ENCODE measurements at places on chromosomes 5 and 9.

DNA sequence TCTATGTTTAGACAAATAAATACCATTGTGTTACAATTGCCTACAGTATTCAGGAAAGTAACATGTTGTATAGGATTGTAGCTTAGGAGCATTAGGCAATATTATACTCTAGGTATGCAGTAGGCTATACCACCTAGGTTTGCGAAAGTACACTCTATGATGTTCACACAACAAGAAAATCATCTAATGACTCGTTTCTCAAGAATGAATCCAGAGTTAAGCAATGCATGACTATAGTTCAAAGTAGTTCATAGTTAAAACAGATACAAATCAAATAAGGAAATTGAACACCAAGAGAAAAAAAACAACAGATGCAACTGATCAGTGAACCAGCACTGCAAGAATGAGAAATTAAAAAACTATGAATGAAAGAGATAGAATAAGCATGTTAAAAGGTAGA, 27.6 kb upstream of the ABLIM3 start:
- DNase-seq: no peak

- no peak for DNase-seq
Observed at GRCh38 chr5:142098275-142098674, 10.3 kb upstream of the NDFIP1 start.

DNA sequence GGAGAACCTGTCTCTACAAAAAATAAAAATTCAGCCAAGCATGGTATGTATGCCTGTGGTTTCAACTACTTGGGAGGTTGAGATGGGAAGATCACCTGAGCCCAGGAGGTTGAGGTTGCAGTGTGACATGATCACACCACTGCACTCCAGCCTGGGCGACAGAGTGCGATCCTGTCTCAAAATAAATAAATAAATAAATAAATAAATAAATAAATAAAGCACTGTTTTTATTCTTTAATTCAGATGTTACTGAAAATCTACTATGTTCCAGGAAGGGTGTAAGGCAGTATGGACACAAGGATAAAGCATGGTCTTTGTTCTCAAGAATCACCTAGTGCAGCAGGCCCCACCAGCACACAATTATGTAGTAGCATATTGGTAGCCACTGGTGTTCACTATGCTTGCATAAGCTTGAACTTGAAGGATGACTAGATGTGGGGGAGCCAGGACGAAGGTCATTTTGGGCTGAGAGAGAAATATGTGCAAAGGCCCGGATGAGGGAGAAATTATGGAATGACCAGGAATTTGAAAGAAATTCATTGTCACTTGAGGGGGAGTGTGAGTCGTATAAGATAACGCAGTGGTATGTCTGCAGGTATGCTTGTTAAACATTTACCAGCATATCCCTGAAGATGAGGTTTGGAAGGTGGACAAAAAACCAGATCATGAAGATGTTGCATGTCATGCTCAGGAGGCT, 70.2 kb upstream of the CD180 start:
- no peak for DNase-seq

DNA sequence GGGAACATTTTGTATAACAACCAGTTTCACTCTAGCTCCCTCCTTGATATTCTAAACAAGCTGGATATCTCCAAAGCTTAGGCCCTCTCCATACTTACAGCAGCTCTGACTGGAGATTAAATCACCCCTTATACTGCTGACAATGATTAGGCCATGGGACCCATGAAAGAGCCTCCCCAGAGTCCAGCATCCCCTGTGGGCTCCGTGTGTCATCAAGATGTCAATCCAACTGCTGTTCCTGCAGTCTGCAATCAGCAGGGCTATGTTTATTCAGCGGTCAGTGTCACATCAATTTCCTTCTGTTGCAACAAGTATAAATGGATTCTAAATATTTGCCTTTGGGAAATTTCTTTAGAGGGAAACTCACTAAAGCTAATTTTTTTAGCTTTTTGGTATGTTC, 26.6 kb downstream of the PCDHAC2 start:
- DNase-seq: no peak

GRCh38 chr5:77957081-77957480, 180.9 kb upstream of the TBCA start:
- no peak for DNase-seq

- no peak for DNase-seq
Observed at GRCh38 chr9:87731321-87731720, 5.4 kb downstream of the CTSL start.

GRCh38 chr5:157109744-157110143, 900 bp upstream of the HAVCR2 start:
- no peak for DNase-seq

DNA sequence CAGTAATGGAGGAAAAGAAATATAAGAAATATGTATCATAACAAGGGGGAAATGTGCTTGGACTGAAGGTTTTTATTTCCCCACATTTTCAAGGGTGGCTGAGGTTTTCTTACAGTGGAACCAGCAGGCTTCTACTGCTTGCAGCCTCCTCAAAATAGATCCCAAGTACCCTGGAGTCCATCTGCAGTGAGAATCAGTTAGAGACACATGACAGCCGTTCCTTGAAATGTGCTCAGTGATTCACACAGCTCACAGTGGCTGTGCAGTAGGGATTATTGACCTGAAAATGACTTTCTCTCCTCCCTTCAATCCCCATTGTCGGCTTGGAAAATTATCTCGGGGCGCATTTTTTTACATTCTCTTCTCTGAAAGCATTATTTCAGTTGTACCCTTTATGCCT, 832.0 kb downstream of the TLR4 start:
- no peak for DNase-seq

GRCh38 chr5:74865256-74865803, 857 bp downstream of the FAM169A start:
- no peak for DNase-seq

DNA sequence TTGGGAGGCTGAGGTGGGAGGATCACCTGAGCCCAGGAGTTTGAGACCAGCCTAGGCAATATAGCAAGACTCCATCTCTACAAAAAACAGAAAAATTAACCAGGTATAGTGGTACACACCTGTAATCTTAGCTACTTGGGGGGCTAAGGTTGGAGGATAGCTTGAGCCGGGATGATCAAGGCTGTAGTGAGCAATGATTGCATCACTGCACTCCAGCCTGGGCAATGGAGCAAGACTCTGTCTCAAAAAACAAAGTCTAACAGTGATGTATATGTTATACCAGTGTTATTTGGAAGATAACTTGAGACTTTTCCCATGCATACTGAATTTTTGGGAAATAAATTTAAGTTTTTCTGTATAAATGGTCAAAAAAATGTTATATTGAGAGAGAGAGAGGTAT, 146.3 kb downstream of the ZCCHC7 start:
- no peak for DNase-seq

GRCh38 chr9:133538851-133539833, 4.6 kb downstream of the ADAMTSL2 start:
- DNase-seq: no peak

GRCh38 chr5:123514615-123515355, 2.8 kb downstream of the CSNK1G3 start:
- DNase-seq: no peak

DNA sequence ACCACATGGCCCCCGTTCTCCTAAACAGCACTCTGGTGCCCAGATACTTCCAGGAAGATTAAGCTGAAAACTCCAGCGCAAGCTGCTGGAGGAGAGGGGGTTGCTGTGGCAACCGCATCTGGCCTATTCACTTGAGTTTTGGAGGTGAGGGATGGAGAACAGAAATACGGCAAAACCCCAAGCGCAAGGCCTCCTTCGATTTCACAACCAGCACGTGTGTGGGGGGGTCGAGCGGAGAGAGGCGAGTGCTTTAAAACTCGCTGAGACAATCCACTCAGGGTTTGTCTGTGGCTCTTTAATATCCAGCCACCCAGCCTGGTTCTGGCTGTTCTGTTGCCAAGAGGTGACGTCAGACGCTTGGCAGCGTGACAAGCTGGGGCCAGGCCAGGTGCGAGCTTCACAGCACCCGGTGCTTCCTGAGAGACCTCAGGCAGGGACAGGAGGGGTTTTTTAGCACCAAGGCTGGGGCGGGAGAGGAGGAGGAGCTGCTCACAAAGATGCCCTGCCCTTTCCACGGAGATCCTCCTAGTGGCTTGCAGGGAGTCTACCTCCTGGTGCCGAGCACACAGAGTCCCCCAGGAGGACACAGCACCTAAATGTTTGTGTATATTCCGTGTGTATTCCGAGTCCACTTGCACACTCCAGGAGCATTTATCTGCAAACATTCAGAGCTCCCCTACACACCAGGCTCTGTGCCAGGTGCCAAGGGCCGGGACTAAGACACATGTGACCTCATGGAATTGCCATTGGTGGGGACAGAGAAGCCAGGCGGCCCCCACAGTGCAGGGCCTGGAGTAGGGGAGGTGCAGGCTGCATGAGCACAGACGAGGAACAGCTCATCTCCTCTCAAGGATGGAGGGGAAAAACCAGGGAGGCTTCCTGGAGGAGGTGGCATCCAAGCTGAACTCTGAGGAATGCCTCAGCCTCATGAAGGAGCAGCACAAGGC, 194.6 kb downstream of the OLFM1 start:
- no peak for DNase-seq

GRCh38 chr9:14766299-14766698, 43.8 kb upstream of the CER1 start:
- DNase-seq: no peak

- DNase-seq: no peak
Observed at GRCh38 chr9:116055536-116055935, 98.1 kb upstream of the PAPPA start.

DNA sequence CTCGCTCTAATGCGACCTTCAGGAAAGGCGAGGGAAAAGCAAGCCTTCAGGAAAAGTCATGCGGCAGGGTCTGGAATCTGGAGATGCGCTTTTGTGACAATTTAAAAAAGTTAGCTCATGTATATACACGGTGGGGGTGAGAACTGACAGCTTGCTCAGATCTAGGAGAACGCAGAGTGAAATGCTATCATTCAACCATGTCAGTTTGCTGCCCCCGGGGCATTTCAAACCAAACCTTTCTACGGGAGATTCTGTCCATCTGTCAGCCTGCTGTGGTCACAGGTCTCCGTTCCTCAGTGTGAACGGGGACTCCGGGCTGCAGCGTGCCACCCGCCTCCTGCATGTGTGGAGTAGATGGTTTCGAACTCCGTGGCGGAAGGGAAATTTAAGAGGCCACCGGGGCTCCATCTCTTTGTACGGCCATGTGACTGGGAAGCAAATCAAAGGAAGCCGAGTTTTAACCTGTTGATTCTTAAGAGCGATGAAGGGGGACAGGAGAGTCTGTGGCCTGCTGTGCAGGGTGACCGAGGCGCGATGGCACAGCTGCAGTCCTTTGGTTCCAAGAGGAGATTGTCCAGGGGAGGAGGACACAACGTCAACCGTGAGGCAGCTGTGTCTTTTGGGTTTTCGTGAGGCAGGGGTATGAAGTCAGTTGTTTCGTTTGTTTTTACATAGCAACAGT, 45.9 kb downstream of the OTULIN start:
- no peak for DNase-seq

- no peak for DNase-seq
Observed at GRCh38 chr5:178515776-178516503, 74.3 kb downstream of the COL23A1 start.

DNA sequence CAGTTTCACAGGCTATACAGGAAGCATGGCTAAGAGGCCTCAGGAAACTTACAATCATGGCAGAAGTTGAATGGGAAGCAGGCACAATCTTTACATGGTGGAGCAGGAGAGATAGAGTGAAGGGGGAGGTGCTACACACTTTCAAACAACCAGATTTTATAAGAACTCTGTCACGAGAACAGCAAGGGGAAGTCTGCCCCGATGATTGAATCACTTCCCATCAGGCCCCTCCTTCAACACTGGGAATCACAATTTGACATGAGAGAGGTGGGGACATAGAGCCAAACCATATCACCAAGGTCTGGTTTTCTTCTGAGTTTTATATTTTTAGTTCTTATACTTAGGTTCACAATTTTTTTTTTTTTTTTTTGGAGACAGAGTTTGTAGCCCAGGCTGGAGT, 16.1 kb downstream of the ZCCHC9 start:
- DNase-seq: no peak

DNA sequence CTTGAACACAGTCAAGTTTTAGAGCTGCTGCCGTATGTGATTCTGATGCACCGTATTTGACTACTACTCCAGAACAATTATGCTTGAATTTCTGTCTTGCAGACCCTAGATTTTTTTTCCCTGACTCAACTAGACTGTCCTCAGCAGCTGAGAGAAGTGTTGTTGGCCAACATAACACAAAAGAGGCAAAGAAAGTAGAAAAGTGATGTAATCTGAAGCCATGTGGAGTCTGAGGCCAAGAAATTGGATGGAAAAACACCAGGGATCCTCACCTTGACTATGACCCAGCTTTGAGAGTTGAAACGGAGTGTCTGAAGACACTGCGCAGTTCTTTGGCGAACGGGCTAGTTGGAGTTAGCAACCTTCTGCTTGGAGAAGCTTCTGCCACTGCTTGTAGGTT, 36.3 kb upstream of the FGF1 start:
- DNase-seq: no peak

GRCh38 chr5:16489322-16489791, 23.8 kb upstream of the ZNF622 start:
- no peak for DNase-seq

DNA sequence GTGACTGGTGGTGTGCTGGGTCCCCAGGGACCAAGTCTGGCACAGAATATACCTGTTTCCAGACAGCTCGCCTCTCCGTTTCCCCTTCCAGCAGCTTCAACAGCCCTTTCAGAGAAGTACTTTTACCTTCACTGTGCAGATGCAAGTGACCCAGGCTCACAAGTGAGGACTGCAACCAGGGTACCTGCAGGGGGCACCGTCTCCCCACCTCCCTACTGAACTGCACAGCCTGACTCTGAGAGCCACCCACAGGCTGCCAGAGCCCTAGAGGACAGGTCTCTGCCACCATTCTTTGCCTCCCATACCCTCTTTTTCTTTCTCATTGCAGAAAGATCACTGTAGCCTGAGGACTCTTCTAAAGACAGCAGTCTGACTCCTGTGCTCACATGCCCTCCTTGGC, 15.4 kb downstream of the IL9 start:
- DNase-seq: no peak

DNA sequence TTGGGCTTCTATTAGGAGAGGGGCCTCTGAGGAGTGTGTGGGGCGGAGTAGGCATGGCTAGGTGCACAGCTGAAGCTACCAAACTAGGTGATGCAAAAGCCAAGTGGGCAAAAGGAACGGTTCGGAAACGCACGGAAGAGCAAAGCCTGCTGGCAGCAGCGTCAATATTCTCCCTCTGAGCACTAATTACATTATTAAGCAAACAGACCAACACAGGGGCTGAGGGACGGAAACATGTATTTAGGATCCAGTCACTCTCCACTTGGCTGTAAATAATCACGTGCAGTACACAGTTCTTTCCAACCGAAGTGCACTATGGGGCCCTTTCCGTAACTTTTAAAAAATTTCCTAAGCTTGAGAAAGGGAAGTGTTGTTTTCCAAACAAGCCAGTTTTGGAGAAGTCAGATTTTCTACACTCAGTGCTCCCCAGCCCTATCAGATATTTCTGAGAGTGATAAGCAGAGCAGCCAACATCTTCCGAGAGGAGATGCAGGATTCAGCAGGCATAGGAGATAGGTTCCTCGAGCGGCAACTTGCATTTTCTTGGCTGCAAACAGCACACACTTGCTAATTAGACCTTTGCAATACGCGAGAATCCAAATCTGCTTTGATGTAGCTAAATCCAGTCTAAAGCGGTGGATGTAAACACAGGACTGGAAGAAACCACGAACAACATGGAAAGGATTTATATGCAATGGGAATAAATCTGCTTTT, 217.2 kb upstream of the TBCA start:
- DNase-seq: no peak

- DNase-seq: no peak
Observed at GRCh38 chr9:72312386-72312987, 52.5 kb downstream of the ZFAND5 start.
